Stimulated activated naive CD4-positive, alpha-beta T cell treated with Interleukin-2 at 50 U/mL for 16 hours (primary cell): ENCODE measurements at places on chromosomes 1 and 21.

- DNase-seq: no peak
These were observed 32.6 kb downstream of the ALPL start for GRCh38 chr1:21541835-21542234.

DNA sequence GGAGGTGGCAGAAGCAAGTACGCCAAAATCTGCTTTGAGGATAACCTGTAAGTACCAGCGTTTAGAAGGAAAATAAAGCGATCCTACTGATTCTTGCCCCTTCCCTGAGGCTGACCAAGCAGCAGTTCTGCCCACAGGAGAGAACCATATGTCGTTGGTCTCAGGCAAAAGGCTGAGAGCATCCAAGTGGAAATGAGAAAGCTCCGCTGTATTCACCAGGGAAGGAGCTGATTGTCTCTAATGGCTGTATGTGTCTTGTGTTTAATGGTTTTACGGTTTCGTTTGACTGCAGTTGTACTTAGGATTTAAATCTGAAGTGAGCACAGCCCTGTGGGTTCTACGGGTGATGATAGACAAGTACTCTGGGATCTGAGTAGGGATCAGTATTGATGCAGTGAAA, 21.9 kb downstream of the FAM3B start:
- DNase-seq: no peak

GRCh38 chr1:182255494-182255893, 136.1 kb downstream of the GLUL start:
- no peak for DNase-seq

DNA sequence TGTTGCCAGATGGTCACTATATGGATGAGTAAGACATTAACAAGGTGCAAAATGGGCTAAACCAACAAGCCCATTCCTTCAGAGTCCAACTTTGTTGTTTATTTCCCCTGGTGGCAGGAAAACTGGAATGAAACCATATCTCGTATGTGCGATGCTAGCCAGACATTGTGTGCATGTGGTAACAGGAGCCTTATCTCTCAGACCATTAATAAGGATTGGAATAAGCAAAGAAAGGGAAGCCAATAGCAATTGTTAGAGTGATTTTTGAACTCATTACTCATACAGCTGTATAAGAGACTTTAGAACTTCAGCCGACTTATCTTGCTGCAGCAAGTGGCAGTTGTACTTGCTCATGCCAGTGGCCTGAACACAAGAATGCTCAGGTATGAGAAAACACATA, 30.0 kb upstream of the HMCN1 start:
- no peak for DNase-seq

- no peak for DNase-seq
These were observed 24.0 kb downstream of the NADK start for GRCh38 chr1:1754051-1754815.

- no peak for DNase-seq
These were observed 54.7 kb upstream of the BEND5 start for GRCh38 chr1:48831120-48831978.

DNA sequence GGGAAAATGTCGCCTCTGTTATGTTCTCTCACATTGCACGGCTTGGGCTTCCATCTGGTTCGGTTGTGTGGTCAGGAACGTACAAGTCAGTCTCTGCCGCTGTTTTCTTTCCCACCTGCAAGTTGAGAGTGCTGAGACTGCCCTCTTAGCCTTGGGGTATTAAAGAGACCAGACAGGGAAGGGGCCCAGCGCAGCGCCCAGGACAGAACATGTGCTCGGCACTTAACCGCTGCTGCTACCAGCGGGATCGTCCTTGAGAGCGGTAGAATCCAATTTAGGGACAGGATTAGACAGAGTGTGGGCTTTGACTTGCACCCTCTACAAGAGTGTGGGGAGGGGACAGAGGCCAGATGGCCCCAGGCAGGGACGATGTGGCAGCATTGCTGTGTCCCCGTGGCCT, 17.7 kb upstream of the AGPAT3 start:
- no peak for DNase-seq

- DNase-seq: no peak
These were observed 2.3 kb upstream of the GADD45A start for GRCh38 chr1:67682659-67683197.

- no peak for DNase-seq
These were observed 103.7 kb downstream of the BARHL2 start for GRCh38 chr1:90613371-90613770.

- DNase-seq: no peak
These were observed 11.6 kb upstream of the TTC39A start for GRCh38 chr1:51341876-51342496.

- no peak for DNase-seq
These were observed 109.4 kb downstream of the NRDC start for GRCh38 chr1:51768971-51769588.

- DNase-seq: no peak
These were observed 133.6 kb upstream of the POGK start for GRCh38 chr1:166705376-166706289.

- DNase-seq: no peak
These were observed 1.5 kb downstream of the CEPT1 start for GRCh38 chr1:111141245-111142220.

- no peak for DNase-seq
These were observed 35.6 kb downstream of the SHCBP1L start for GRCh38 chr1:182917378-182917777.

- DNase-seq: no peak
These were observed 13.3 kb downstream of the MFAP2 start for GRCh38 chr1:16967095-16967575.

DNA sequence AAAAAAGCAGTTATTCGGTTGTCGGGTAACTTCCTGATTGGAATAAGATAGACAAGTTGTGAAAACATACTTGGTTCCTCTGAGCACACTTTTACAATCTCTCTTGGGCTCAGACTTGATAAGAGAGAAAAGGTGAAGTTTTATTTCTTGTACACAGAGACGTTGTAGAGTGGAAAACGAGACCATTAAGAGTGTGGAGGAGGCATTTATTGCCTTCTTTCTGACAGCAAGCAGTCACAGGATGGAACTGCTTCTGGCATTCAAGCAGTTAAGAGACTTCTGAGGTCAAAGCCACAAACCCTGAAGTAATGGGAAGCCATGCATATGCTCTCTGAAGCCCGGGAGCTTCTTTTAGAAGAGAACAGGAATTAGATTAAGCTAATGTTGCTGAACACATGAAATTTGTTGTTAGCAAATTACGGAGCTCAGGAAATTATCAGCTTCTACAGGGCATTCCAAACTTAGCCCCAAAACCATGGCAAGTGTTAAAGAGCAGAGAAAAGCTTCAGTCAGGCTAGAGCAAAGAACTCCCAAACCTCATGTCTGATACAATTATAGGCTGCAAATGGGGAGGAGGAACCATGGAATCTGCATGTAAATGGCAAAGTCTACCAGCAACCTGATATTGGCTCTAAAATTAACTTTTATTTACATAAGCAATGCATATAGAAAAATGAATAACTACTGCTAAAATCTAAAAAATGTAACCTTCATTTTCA, 26.0 kb downstream of the S1PR1 start:
- no peak for DNase-seq

DNA sequence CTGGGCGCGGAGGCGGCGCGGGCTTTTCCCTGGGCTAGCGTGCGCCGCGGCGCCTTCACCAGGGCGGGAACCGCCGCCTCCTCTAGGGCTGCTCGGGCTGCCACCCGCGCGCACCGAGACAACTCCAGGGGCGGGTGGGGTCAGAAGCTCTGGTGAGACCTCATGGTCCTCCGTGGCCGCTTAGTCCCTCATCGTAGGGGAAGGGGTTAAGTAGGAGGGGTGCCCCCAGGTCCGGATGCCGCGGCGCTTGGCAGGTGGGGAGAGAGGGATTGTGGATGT, 559 bp downstream of the SERTAD4 start:
- DNase-seq: no peak

DNA sequence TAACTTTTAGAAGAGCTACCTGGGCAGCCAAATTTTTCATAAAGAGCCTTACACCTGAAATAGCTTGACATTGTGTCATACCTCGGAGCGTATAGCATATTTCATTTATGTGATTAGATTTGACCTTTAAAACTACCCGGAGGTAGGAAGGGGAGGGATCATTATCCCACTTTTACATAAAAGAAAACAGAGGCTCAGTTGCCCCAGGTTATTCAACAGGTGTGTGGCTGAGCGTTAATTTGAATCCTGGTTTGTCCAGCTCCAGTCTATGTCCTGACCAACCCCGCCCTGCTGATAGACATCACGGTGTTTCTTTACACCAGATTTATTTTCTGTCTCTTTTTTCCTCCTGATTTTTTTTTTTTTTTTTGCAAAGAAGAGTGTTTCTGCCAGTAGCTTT, 39.7 kb downstream of the PBX1 start:
- no peak for DNase-seq

- no peak for DNase-seq
These were observed 50.5 kb downstream of the PRKCZ start for GRCh38 chr1:2100780-2101108.

DNA sequence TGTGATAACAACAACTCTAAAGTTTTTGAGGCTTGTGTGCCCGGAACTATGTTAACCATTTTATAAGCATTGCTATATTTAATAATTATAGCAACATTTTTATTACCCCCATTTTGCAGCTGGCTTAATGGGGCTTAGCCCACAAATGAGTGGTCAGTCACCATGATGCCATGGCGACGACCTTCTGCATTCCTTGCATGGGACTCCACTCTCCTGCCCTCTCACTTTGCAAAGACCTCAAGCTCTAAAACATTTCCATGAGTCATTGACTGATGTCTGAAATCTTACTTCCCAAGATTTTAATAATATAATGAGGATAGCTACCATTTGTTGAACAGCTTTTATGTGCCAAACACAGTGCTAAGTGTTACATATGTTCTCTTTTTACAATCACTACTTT, 15.4 kb downstream of the NGF start:
- no peak for DNase-seq

DNA sequence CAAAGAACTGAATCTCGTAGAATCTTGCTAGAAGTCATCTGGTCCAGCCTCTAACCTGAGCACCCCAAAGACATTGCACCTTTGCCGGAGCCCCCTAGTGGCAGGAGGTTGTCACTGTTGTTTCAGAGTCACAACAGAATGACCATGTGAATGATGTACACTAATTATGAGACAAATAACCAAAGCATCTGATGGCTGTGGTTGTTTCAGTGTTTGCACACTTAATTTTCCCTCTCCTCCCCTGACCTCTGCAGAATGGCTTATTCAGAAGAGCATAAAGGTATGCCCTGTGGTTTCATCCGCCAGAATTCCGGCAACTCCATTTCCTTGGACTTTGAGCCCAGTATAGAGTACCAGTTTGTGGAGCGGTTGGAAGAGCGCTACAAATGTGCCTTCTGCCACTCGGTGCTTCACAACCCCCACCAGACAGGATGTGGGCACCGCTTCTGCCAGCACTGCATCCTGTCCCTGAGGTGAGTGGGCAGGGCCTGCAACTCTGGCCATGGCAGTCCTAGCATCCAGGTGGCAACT, 26.4 kb downstream of the TRAF5 start:
- peak; percentile 55 for DNase-seq

DNA sequence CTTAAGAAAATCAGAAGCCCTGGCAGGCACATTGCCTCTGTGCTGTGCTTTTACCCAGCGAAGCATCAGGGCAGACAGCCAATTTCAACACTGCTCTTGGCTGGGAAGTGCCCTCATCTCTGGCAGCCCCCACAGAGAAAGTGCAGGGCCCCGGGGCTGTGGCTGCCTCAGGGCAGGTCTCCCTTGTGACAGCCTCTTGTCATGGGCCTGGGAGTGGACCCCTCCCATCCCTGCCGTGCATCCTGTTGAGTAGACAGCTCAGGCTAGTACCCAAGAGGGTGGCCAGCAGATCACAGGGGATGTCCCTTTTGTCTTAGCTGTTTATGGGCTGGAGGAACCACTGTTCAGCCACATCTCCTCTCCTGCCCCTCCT, 23.3 kb downstream of the TTC34 start:
- no peak for DNase-seq

DNA sequence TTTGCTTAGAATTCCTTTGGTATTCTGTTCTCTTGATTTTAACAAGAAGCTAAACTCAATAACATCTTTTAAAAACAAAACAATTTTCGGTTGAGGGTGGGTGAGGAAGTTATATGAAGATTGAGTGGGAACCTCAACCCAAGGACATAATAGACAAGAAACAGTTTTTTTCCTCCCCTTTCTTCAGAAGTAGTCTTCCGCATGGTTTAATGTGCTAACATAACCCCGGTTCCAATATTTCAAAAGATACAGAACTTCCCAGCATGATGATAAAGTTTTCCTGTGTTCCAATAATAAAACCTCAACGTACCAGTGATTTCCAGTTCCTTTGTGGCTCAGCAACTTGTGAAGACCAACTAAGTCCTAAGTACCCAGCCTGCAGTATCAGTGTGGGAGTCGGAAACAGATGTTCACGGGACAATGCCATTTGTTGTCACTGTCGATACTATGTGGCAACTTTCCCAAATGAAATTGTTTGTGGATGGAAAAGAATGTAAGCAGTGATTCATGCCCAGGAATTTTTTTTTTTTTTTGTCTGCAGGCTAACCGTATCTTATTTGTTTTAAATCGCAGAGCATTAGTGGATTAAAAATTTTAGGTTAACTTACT, 48.5 kb downstream of the NR5A2 start:
- DNase-seq: no peak

DNA sequence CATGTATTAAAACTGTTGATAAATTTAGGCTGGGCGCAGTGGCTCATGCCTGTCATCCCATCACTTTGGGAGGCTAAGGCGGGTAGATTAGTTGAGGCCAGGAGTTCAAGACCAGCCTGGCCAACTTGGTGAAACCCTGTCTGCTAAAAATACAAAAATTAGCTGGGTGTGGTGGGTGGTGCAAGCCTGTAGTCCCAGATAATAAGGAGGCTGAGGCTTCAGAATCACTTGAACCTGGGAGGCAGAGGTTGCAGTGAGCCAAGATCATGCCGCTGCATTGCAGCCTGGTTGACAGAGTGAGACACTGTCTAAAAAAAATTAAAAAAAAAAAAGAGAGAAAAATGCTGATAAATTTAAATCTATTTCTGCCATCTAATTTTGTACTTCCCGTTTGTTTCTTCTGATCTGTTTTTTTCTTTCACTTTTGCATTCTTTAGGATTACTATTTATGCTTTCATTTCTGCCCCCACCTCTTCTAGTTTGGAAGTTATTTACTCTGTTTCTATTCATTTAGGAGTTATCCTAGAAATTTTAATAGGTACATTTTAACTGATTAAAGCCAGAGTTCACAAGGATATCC, 3.2 kb upstream of the DENND1B start:
- DNase-seq: no peak

DNA sequence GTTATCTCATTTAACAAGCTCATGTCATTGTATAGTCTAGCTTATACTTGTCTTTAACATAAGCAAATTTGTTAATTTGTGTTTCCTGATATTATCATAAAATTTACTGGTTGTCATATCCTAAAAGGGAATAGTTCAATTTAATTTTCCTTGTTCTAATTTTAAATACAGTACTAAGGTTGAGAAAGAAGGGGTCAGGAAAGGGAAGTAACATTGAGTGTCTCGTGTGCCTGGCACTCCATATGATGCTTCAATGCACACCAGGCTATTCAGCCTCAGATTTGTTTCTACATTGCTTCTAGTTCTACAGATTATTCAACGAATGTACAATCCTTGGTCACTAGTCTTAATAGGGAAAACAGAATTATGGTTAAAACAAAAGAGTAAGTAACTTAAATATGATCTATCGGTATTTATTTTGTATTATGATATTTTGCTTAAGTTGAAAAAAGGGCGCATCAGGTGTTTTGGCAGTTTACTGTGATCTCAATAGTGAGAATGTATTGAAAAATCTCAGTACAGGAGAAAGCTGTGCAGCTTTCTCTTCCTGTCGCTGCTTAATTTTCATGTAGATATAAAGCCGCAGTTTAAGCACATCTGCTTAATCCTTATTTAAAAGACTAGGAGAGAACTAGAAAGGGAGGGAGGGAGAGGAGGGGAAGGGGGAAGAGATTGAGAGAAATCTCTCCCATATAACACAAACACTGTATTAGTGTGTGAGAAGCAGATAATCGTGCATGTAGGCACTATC, 13.0 kb downstream of the PTPRC start:
- no peak for DNase-seq
